CD4-positive, CD25-positive, alpha-beta regulatory T cell (primary cell): ENCODE measurements at places on chromosomes 12 and 14.

DNA sequence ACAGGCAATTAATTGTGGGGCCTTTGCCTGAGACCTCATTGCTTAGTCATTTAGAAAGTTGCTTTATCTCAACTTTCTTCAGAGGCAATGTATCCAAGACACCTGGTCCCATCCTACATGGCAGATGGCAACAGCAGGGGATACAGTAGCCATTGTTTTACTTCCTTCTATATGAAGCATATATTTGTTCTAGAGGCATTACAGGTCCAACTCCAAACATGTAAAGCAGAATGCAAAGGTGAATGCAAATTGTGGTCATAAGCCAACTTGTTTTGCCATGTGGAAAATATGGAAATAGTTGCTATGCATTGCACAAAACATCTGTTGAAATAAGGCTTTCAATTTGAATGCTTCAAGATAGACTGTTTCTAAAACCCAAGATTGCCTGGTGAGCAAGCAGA lies 109.8 kb upstream of the BCAT1 start:
- no peak overlapping the region for H3K4me3 ChIP-seq
- H3K36me3 ChIP-seq: no peaks in the 10 kb centered on the region
- peaks cover 23% of the 10 kb centered on the region for H3K4me1 ChIP-seq

- DNase-seq: no peak
- no peak overlapping the region for H3K27ac ChIP-seq
- H3K4me1 ChIP-seq: peaks cover 22% of the 10 kb centered on the region
- no peaks in the 10 kb centered on the region for H3K36me3 ChIP-seq
- H3K4me3 ChIP-seq: no peak overlapping the region
Observed at GRCh38 chr14:99522934-99523703, 41.9 kb downstream of the CCNK start.

DNA sequence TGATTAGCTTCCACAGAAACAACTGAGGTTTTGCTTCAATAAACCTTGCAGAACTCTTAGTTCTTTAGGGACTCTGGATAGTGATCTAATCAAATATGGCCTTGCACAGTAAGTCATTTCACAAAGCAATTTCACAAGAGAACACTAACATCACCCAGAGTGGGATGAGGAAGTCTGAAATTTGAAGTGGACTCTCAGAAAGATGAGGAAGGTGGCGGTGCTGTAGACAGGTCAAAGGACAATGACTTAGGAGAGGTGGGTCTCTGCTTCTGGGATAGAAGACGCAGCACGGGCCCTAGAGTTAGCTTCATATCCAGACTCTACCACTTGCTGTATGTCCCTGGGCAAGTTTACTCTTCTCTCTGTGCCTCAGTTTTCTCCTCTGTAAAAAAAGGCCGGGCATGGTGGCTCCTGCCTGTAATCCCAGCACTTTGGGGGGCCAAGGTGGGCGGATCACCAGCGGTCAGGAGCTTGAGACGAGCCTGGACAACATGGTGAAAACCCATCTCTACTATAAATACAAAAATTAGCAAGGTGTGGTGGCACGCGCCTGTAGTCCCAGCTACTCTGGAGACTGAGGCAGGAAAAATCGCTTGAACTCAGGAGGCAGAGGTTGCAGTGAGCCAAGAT lies 18.9 kb downstream of the FOS start:
- H3K27me3 ChIP-seq: no peaks in the 10 kb centered on the region
- H3K27ac ChIP-seq: no peak overlapping the region
- no peak overlapping the region for H3K4me3 ChIP-seq
- H3K36me3 ChIP-seq: no peaks in the 10 kb centered on the region

DNA sequence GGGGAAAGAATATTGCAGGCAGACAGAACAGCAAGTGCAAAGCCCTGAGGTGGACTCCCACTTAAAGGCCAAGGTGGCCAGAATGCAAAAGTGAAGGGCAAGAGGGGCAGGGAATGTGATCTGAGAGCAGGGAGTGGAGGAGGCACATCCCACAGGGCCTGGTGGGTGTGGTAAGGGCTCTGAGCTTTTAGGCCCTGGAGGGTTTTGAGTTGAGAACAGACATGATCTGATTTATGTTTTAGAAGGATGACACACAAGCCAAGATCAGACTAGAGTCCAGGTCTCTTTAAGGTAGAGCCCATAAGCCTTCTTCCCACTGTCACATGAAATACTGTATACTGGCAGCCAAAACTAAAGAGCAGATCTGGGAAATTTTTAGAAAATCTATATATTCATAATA lies 162.5 kb downstream of the SLC38A4 start:
- H3K36me3 ChIP-seq: no peaks in the 10 kb centered on the region
- no peaks in the 10 kb centered on the region for H3K4me1 ChIP-seq
- no peak overlapping the region for H3K4me3 ChIP-seq
- no peaks in the 10 kb centered on the region for H3K27me3 ChIP-seq
- H3K27ac ChIP-seq: no peak overlapping the region
- no peak for DNase-seq

DNA sequence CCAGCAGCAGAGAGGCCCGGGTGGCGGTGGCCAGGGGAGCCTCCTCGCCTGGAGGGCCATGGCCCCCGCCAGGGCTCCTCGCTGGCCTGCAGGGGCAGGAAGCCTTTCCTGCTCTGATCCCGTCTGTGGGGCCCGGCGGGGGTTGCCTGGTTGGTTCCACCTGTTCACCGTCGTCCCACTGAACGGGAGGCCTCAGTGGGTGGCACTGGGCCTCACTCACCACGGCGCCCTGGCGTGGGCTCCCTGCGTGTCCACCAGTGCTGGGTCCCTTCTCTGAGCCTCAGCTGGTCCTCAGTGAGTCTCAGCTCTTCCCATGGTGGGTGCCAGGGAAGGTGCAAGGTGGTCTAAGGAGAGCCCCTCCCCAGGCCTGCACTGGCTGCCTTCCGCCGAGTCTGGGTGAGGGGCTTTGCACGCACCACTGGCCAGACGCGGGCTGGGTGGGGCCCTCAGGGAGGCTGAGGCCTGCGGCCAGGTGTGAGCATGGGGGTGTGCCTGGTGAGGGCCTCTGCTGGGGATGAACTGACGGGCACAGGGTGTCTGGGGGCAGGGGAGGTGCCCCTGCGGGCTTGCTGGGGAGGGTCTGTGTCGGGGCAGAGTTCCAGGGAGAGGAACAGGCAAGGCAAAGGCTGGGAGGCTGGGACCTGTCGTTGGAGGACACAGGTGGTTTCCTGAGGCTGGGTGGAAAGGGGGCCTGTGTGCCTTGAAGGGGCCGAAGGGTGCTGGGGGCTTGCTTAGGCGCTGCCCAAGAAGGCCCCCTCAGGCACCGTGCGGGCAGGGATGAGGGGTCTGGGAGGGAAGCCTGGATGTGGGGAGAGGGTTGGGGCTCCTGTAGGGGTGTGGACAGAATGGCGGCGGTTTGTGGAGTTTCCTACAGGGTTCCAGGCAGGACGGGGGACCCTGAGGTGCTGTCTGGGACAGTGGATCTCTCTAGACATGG lies 339.8 kb downstream of the TMEM121 start:
- H3K27ac ChIP-seq: no peak overlapping the region
- H3K36me3 ChIP-seq: no peaks in the 10 kb centered on the region
- no peaks in the 10 kb centered on the region for H3K27me3 ChIP-seq
- H3K4me3 ChIP-seq: no peak overlapping the region
- DNase-seq: no peak
- peaks cover 18% of the 10 kb centered on the region for H3K4me1 ChIP-seq

DNA sequence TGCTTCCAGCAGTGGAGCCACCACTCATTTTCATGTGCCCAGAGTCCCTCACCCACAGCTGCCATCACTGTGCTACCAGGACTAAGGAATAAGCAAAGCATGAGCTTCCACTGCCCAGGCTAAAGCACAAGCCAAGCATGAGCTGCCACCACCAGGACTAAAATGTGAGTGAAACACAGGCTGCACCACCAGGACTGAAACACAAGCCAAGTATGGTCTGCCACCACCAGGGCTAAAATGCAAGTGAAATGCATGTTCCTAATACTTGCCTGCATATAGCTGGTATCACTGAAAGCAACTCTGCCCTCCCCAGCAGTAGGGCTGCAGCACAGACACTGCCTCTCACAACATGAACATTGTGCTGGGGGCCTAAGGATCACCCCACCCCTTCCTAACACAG lies 30.0 kb downstream of the CEP83 start:
- no peak overlapping the region for H3K4me3 ChIP-seq
- no peak overlapping the region for H3K27ac ChIP-seq
- H3K4me1 ChIP-seq: no peaks in the 10 kb centered on the region
- peak; percentile 20 for DNase-seq

GRCh38 chr12:89245090-89245489 lies 107.2 kb downstream of the DUSP6 start:
- H3K4me3 ChIP-seq: peak overlapping the region; percentile 75
- no peaks in the 10 kb centered on the region for H3K36me3 ChIP-seq
- H3K27me3 ChIP-seq: no peaks in the 10 kb centered on the region
- H3K27ac ChIP-seq: no peak overlapping the region
- H3K4me1 ChIP-seq: peaks cover 24% of the 10 kb centered on the region
- no peak for DNase-seq

DNA sequence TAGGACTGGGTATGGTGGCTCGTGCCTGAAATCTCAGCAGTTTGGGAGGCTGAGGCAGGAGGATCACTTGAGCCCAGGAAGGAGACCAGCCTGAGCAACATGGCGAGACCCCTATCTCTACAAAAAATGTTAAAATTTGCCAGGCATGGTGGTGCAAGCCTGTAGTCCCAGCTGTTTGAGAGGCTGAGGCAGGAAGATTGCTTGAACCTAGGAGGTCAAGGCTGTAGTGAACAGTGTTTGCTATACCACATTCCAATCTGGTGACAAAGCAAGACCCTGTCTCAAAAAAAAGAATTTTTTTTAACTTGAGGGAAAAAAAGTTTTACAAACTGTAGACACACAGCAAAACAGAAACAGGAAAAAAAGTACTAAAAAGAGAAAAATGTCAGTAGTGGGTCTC lies 2.3 kb upstream of the MAP3K9 start:
- no peak for DNase-seq
- H3K36me3 ChIP-seq: no peaks in the 10 kb centered on the region
- no peak overlapping the region for H3K27ac ChIP-seq
- no peaks in the 10 kb centered on the region for H3K27me3 ChIP-seq

GRCh38 chr12:132560614-132561426 lies 49.6 kb downstream of the LRCOL1 start:
- no peaks in the 10 kb centered on the region for H3K27me3 ChIP-seq
- H3K4me1 ChIP-seq: peaks cover 28% of the 10 kb centered on the region
- no peaks in the 10 kb centered on the region for H3K36me3 ChIP-seq
- no peak overlapping the region for H3K4me3 ChIP-seq
- no peak overlapping the region for H3K27ac ChIP-seq

DNA sequence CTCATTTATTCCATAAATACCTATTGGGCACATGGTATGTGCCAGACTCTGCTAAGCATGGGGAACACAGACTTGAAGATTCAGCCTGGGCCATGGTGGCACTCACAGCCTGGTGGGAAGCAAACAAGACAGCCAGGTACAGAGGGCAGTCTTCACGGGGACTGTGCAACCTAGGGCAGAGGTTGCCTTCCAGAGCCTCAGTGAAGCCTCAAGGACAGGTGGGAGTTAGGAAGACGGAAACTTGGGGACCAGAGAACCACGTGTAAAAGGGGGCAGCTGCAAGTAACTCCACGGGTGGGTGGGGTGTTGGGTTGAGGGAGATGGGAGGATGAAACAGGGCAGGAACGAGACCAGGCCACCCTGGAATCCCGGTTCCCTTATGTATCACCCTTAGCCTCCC lies 980 bp upstream of the LTBR start:
- no peak overlapping the region for H3K4me3 ChIP-seq
- DNase-seq: no peak
- H3K27ac ChIP-seq: no peak overlapping the region
- H3K27me3 ChIP-seq: peaks cover 12% of the 10 kb centered on the region
- no peaks in the 10 kb centered on the region for H3K36me3 ChIP-seq
- peaks cover 9% of the 10 kb centered on the region for H3K4me1 ChIP-seq

- no peak overlapping the region for H3K27ac ChIP-seq
- no peak for DNase-seq
- H3K4me3 ChIP-seq: no peak overlapping the region
- no peaks in the 10 kb centered on the region for H3K27me3 ChIP-seq
- H3K4me1 ChIP-seq: no peaks in the 10 kb centered on the region
Observed at GRCh38 chr12:10941916-10942607, 3.0 kb upstream of the TAS2R14 start.

DNA sequence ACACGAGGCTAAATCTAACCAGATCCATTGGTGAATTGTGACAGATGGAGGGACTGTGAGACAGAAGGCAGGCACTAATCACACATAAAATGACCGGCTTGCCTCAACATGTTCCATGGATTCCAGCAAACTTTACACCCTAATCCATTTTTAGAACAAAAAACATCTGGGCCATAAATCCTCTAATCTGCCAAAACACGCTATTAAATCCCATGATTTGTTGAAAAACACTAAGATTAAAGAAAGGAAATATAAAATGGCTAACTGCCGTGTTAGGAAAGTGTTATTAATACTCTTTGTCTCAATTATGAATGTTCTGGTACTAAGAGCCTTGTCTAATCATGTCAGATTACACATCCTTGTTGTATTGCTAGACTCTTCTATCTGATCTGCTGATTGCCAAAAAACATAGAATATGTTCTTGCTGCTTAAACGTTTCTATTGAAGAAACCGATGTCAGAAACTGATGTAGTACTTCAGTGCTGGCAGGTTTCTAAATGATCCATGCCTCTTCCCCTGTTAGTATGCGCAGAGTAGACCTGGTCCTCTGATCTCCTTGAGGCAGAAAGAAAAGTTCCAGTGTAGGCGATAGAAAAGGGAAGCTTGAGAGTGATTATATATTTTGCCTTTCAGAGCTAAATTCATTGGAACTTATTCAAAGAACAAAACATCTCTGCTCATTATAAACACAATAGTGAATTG lies 384.9 kb downstream of the SOX5 start:
- H3K27me3 ChIP-seq: no peaks in the 10 kb centered on the region
- no peaks in the 10 kb centered on the region for H3K36me3 ChIP-seq
- no peaks in the 10 kb centered on the region for H3K4me1 ChIP-seq
- H3K27ac ChIP-seq: no peak overlapping the region

DNA sequence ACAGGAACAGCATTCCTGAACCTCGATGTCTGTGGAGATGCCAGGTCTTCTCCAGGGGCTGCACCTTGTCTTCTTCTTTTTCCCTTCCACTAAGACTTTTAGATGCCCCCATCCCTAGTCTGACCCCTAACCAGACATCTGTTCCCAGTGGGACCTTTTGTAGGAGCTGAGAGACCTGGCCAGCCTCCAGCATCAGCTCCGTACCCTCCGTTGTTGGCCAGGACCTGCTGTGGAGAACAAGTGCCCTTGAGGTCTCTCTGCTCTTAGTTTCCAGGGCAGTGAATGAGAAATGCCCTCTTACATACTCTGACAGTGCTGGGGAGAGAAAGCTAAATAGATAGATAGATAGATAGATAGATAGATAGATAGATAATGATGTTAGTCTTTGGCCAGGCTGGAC lies 16.8 kb upstream of the SDR39U1 start:
- no peaks in the 10 kb centered on the region for H3K4me1 ChIP-seq
- no peak overlapping the region for H3K4me3 ChIP-seq
- H3K36me3 ChIP-seq: no peaks in the 10 kb centered on the region
- DNase-seq: no peak

GRCh38 chr14:76514213-76514998 lies 138.5 kb downstream of the ESRRB start:
- no peak for DNase-seq
- no peaks in the 10 kb centered on the region for H3K36me3 ChIP-seq
- H3K27ac ChIP-seq: no peak overlapping the region
- H3K27me3 ChIP-seq: no peaks in the 10 kb centered on the region
- no peaks in the 10 kb centered on the region for H3K4me1 ChIP-seq
- H3K4me3 ChIP-seq: no peak overlapping the region

GRCh38 chr12:97260786-97261185 lies 201.8 kb upstream of the RMST start:
- DNase-seq: no peak
- H3K27ac ChIP-seq: no peak overlapping the region
- no peaks in the 10 kb centered on the region for H3K4me1 ChIP-seq
